Adrenal gland (tissue), 19 donors: ENCODE measurements at places on chromosomes 6 and 20. TPM values are rescaled to one million over a fixed set of nuclear protein-coding genes. Genes with fewer than 3 reads are reported as not detected.

HLA-G gene
- 0.76 TPM for total RNA-seq

TUBE1 gene
- total RNA-seq, result 31.1 TPM

TCFL5 gene
- total RNA-seq, result 8.1 TPM

CLVS2 gene
- total RNA-seq, result 0.71 TPM

LGSN gene
- total RNA-seq, result not detected

HFE gene
- total RNA-seq, result 25.8 TPM

- no peak for DNase-seq
- H3K36me3 ChIP-seq, result no peaks in the 10 kb centered on the region
- H3K4me1 ChIP-seq, result no peaks in the 10 kb centered on the region
- H3K27ac ChIP-seq, result no peak overlapping the region
- H3K27me3 ChIP-seq, result no peaks in the 10 kb centered on the region
Measured at GRCh38 chr6:168683621-168684020, 242.6 kb downstream of the SMOC2 start.

- H3K4me1 ChIP-seq, result peaks cover 28% of the 10 kb centered on the region
- no peaks in the 10 kb centered on the region for H3K36me3 ChIP-seq
- H3K27ac ChIP-seq, result no peak overlapping the region
- no peaks in the 10 kb centered on the region for H3K27me3 ChIP-seq
Measured at GRCh38 chr20:60137657-60138245, 179.5 kb downstream of the CDH26 start.

- H3K27ac ChIP-seq, result no peak overlapping the region
- H3K4me1 ChIP-seq, result no peaks in the 10 kb centered on the region
- no peaks in the 10 kb centered on the region for H3K27me3 ChIP-seq
- H3K36me3 ChIP-seq, result no peaks in the 10 kb centered on the region
Measured at GRCh38 chr6:31479151-31479932, 18.6 kb upstream of the MICB start.

DNA sequence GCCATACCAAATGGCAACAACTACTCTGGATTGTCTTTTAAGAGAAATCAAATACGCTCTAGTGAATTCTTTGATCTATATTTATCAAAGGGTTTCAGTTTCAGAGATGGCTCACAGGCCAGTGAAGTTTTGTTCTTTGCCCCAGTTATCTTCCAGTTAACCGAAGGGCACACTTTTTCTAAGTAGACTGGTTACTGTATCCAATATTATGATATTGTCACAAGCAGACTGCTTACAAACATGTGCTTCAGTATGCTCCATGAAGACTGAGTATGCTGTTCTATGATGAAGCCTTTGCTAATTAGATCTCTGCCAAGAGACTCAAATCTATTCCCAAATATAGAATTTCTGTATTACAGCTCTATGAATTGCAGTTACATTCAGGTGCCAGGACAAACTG, 181.1 kb downstream of the REV3L start:
- H3K27me3 ChIP-seq, result no peaks in the 10 kb centered on the region
- no peak overlapping the region for H3K4me3 ChIP-seq
- H3K36me3 ChIP-seq, result no peaks in the 10 kb centered on the region
- H3K4me1 ChIP-seq, result no peaks in the 10 kb centered on the region
- DNase-seq, result no peak

DNA sequence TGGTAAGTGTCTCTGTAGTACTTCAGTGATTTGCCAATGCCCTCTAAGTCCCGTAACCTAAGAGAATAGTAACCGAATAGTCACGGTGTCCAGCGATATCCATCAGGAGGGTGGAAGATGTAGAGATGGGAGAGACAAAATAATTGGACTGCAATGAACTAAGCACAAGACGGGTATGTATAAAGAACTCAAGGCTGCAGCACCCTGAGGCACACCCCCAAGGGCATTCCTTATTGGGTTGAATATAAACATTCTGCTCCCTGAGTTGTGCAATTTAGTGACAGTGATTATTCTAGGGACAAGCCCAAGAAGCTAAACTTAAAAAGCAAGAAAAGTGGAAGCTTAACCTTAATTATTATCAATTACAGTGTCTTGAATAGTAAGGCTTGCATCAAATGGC, 14.6 kb downstream of the DST start:
- no peak for DNase-seq
- H3K36me3 ChIP-seq, result no peaks in the 10 kb centered on the region
- no peaks in the 10 kb centered on the region for H3K27me3 ChIP-seq

DNA sequence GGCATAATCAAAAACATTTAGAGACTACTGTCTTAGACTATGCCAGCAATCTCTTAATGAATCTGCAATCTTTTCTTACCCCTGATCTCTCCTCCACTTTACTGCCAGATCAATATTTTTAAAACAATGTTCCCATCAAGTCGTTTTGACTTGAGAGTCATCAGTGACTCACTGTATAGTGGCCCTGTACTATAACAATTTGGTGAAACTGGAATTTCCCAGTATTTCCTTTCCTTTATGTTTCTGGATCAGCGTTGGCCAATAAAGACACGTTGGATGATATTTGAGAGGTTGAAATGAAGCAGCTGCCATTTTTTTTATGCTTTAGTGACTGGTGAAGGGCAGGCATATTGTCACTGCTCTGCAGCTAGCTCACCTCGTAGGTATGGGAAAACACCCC, 10.1 kb upstream of the SMIM13 start:
- no peaks in the 10 kb centered on the region for H3K4me1 ChIP-seq
- no peak overlapping the region for H3K27ac ChIP-seq
- H3K4me3 ChIP-seq, result no peak overlapping the region
- H3K36me3 ChIP-seq, result no peaks in the 10 kb centered on the region

DNA sequence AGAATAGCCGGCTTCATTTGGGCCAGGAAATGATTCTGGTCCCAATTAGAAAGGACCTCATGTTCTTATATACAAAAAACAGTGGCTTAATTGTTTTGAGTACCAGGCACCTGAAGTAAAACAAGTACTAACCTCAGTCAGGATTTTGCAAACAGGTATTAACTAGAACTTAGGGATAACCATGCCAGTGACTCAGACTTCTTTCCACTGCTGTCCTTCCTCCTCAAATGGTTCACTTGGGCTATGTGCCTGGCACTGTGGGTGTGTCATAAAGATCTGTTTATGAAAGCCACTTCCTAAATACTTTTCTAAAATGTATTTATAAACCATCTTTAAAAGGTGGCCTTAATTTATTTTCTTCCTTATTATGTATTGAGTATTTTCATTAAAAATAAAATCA, 10.7 kb downstream of the CLDN20 start:
- DNase-seq, result no peak
- H3K4me3 ChIP-seq, result no peak overlapping the region
- H3K4me1 ChIP-seq, result peaks cover 11% of the 10 kb centered on the region

DNA sequence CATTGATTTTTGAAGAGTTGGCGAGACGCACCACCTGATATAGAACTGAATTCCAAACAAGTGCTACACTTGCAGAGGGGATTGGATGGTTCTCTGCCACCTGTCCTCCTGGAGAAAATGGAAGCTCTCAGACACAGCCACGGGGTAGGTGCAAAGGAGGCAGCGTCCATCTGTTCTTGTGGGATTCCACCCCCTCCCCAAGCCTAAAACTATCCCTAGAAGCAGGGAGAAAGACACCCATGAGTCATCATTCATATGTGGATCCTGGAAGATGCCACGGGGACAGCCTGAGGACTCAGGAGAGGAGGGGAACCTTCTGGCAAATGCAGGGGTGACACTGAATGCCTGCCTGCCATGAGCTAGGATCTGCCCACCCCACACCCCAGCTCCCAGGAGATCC, 171.3 kb upstream of the CST7 start:
- no peak overlapping the region for H3K4me3 ChIP-seq
- no peaks in the 10 kb centered on the region for H3K4me1 ChIP-seq
- DNase-seq, result no peak
- H3K27me3 ChIP-seq, result no peaks in the 10 kb centered on the region
- no peaks in the 10 kb centered on the region for H3K36me3 ChIP-seq
